Psoas muscle (tissue), 8 donors: ENCODE measurements at places on chromosomes 11 and 22. TPM values are rescaled to one million over a fixed set of nuclear protein-coding genes. Genes with fewer than 3 reads are reported as not detected.

- no peak overlapping the region for H3K27ac ChIP-seq
- H3K4me3 ChIP-seq, result no peak overlapping the region
- H3K4me1 ChIP-seq, result no peaks in the 10 kb centered on the region
- H3K36me3 ChIP-seq, result peaks cover 2% of the 10 kb centered on the region
- H3K27me3 ChIP-seq, result no peaks in the 10 kb centered on the region
These were observed 76.7 kb downstream of the SVIP start for GRCh38 chr11:22752908-22753310.

DNA sequence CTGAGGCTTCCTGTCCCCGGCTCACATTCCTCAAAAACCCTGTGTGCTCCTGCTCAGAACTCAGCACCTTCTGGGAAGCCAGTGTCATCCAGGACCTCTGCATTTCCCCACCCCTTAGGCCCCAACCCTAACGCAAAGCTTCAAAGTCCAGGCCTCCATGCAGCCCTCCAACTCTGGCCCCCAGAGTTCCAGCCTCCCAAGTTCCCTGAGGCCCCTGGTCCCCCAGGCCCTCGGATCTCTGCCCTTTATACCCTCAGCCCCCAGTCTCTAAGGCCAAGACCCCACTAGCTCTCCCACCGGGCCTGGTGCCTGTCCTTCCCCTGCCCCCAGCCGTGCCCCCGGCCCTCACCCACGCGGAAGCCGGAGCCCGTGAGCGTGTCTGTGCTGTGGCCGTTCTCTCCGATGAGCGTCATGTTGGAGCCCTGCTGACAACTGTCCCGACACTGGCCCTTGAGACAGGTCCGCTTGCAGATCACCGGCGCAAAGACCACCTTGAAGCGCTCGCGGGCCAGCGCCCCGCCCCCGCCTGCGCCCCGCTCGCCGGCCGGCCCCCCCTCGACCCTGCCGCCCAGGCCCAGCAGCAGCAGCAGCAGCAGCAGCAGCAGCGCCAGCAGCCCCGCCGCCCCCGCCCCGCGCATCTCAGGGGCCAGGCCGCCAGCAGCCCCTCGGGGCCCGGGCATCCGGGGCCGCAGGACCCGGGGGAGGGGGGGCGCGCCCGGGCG lies 718 bp downstream of the LTBP3 start:
- DNase-seq, result no peak
- H3K36me3 ChIP-seq, result peaks cover 14% of the 10 kb centered on the region
- H3K27me3 ChIP-seq, result no peaks in the 10 kb centered on the region
- H3K4me1 ChIP-seq, result peaks cover 59% of the 10 kb centered on the region

- no peaks in the 10 kb centered on the region for H3K36me3 ChIP-seq
- peak overlapping the region; percentile 69 for H3K27ac ChIP-seq
- no peaks in the 10 kb centered on the region for H3K27me3 ChIP-seq
- H3K4me3 ChIP-seq, result peak overlapping the region; percentile 66
- DNase-seq, result peak; percentile 95
These were observed 14.7 kb upstream of the PISD start for GRCh38 chr22:31676700-31677099.

GRCh38 chr11:117830674-117831351 lies 6.3 kb upstream of the FXYD2 start:
- no peak overlapping the region for H3K4me3 ChIP-seq
- H3K27me3 ChIP-seq, result no peaks in the 10 kb centered on the region
- peaks cover 12% of the 10 kb centered on the region for H3K4me1 ChIP-seq
- no peak overlapping the region for H3K27ac ChIP-seq

- peak; percentile 25 for DNase-seq
- H3K27me3 ChIP-seq, result no peaks in the 10 kb centered on the region
- no peak overlapping the region for H3K27ac ChIP-seq
- H3K36me3 ChIP-seq, result peaks cover 2% of the 10 kb centered on the region
- H3K4me1 ChIP-seq, result no peaks in the 10 kb centered on the region
These were observed 6.3 kb downstream of the CD44 start for GRCh38 chr11:35145271-35145670.

DNA sequence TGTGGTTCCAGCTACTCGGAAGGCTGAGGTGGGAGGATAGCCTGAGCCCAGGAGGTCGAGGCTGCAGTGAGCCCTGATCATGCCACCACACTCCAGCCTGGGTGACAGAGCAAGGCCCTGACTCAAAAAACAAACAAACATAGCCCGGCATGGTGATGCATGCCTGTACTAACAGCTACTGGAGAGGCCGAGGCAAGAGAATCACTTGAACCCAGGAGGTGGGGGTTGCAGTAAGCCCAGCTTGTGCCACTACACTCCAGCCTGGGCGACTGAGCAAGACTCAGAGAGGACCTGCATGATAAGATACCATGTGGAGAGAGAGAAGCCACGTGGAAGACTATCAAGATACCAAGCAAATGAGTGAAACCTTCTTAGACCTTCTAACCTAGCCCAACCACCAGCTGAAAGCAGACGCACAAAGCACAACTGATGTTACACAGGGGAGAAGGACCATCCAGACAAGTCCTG lies 36.1 kb downstream of the AMBRA1 start:
- DNase-seq, result no peak
- H3K4me3 ChIP-seq, result no peak overlapping the region

DNA sequence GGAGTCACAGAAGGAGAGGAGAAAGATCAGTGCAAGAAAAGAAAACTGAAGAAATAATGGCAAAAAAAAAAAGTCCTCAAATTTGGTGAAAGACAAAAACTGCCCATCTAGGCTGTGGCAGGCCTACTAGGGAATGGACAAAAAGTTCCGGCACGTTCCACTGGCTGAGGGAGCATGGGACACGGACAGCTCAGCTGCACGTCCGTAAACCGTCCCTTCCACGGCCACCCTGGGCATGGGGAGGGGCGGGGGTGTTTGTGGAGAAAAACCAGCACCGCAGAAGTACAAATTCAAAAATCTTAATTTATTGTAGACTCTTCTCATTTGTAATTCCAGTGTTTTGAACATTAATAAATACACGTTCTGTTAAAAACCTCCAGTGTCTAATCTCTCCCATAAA lies 25.4 kb downstream of the TRMU start:
- H3K36me3 ChIP-seq, result peaks cover 32% of the 10 kb centered on the region
- DNase-seq, result no peak
- H3K27ac ChIP-seq, result no peak overlapping the region

- no peak overlapping the region for H3K4me3 ChIP-seq
These were observed 52.3 kb upstream of the CCDC188 start for GRCh38 chr22:20203142-20203551.

GRCh38 chr11:78821371-78822306 lies 247.0 kb upstream of the NARS2 start:
- no peaks in the 10 kb centered on the region for H3K36me3 ChIP-seq
- DNase-seq, result no peak
- no peaks in the 10 kb centered on the region for H3K4me1 ChIP-seq
- H3K4me3 ChIP-seq, result no peak overlapping the region
- H3K27ac ChIP-seq, result no peak overlapping the region

Gene CCT8L2
- not detected for total RNA-seq

Gene APOA1
- 0.30 TPM for total RNA-seq
